ENCODE measurements at places on chromosomes 7 and 10. TPM values are rescaled to one million over a fixed set of nuclear protein-coding genes. Genes with fewer than 3 reads are reported as not detected.

CFAP43 gene
- 0.41 TPM for total RNA-seq

SLC16A12 gene
- 0.90 TPM for total RNA-seq

IL2RA gene
- total RNA-seq = not detected

IGFBP1 gene
- total RNA-seq = not detected

MMP21 gene
- 0.09 TPM for total RNA-seq

TSPAN15 gene
- total RNA-seq = 0.27 TPM

CYP3A7 gene
- 0.74 TPM for total RNA-seq

TMEM236 gene
- total RNA-seq = 0.09 TPM

ASB4 gene
- not detected for total RNA-seq

SFMBT2 gene
- 0.25 TPM for total RNA-seq

CYP17A1 gene
- not detected for total RNA-seq

CALHM2 gene
- 57.6 TPM for total RNA-seq

EEF1AKMT2 gene
- 25.3 TPM for total RNA-seq

CCDC136 gene
- total RNA-seq = 9.9 TPM

EVX1 gene
- total RNA-seq = not detected

HMX2 gene
- total RNA-seq = not detected

POLR3A gene
- 17.5 TPM for total RNA-seq

KAT6B gene
- total RNA-seq = 38.9 TPM

CALML5 gene
- total RNA-seq = not detected

CACNB2 gene
- 2.1 TPM for total RNA-seq

SFTPA2 gene
- total RNA-seq = not detected

PYROXD2 gene
- total RNA-seq = 10.2 TPM

ZNF503 gene
- 29.8 TPM for total RNA-seq

PRF1 gene
- total RNA-seq = not detected

PTPRN2 gene
- total RNA-seq = 2.5 TPM

SPDYE6 gene
- total RNA-seq = not detected

NEBL gene
- total RNA-seq = 4.3 TPM

All from fibroblast of the aortic adventitia (primary cell).